Neural progenitor cell (in vitro differentiated cells): ENCODE measurements at places on chromosomes 4 and X.

DNA sequence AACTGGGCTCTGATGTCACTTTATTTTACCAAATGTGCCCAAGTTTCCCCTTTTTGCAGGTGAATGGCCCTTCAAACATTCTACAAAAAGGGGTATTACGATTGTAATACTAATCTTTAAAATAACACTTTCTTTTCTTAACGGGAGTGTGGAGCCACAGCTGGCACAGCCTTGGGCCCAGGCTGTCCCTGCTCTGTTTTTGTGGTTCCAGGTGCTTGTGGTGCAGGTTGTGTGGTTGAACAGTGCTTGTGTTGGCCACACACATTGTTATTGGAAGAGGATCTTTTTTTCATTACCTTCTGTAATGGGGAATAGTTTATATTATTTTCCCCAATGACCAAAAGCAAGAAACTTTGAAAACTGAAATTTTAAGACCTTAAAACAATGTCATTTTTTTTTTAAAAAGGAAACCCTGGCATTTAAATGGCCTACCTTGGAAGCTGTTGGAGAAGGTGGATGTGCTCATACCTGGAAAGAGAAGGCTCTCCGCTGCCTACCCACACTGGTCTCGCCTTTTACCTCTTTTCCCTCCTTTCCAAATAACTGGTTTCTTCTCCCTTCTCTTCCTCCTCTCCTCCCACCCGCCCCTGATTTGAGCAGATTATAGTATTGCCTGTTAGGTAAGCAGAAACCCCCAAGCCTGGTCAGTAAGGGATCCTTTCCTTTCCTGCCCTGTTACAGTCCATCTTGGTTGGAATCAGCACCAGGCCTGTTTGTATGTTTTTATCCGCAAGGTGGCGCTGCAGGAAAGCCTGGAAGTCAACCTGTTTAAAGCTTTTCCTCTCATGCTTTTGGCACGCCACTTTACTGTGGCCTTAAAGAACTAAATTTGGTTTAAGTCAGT lies 28.6 kb downstream of the HADH start:
- DNase-seq, result peak; percentile 81

GRCh38 chrX:38817004-38817703 lies 15.9 kb downstream of the MID1IP1 start:
- no peak for DNase-seq

DNA sequence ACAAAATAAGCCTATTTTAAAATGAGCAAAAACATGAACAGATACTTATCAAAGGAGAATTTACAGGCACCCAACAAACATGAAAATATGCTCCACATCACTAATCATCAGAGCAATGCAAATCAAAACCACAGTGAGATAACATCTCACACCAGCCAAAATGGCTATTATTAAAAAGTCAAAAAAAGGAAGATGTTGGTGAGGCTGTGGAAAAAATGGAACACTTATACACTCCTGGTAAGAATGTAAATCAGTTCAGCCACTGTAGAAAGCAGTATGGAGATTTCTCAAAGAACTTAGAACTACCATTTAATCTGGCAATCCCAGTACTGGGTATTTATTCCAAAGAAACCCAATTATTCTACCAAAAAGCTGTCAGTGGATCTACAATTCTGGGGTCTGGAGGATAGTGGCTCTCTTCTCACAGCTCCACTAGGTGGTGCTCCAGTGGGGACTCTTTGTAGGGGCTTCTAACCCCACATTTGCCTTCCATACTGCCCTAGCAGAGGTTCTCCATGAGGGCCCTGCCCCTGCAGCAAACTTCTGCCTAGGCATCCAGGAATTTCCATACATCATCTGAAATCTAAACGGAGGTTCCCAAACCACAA lies 9.1 kb upstream of the ZNF732 start:
- DNase-seq, result no peak

DNA sequence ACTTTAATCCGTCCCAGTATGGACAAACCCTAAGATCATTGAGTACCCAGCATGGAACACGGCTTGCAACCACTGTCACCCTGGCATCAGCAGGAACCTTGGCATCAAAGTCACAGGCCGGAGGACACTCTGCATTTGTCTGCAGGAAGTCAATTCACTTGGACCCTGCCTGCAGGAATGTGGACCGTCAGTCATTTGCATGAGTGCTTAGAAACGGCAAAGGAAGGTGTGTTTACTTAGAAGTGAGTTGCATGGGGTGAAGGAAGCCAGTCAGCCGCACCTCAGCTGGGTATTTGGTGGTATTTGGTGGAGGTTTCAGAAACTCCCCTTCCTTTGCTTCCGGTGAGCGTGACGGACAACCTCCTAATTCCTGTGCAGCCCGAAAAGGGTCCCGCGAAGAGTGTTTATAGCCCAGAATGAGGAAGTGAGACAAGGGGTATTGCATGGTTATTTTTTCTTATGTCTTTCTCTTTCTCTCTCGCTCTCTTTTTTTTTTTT lies 15.5 kb downstream of the P2RY8 start:
- DNase-seq, result no peak

DNA sequence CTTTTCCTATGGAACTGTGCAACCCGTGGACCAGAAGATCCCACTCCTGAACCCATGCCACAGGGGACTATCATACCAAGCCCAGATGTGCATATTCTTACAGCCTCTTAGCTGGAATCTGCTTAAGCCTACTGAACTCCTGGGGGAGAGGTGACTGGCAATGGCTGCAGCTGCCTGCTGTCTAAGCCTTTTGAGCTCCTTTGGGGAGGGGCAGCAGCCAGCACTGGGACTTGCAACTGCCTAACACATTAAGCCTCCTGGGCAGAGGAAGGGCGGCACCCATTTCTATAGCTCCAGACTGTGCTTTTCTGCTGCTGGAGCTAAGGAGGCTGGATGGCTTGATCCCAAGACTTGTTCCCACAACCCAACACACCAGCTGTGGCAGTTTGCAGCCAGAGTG lies 117.9 kb upstream of the VEGFC start:
- peak; percentile 10 for DNase-seq

GRCh38 chr4:74328501-74328900 lies 20.2 kb downstream of the EPGN start:
- DNase-seq, result no peak

- no peak for DNase-seq
Observed at GRCh38 chrX:129781134-129781672, 1.5 kb downstream of the SASH3 start.

GRCh38 chr4:111510535-111510934 lies 634.7 kb upstream of the FAM241A start:
- DNase-seq, result no peak

GRCh38 chrX:120463241-120463640 lies 5.9 kb downstream of the LAMP2 start:
- DNase-seq, result no peak
